ENCODE measurements at places on chromosomes 2 and 18. TPM values are rescaled to one million over a fixed set of nuclear protein-coding genes. Genes with fewer than 3 reads are reported as not detected.

Gene CIB4
- total RNA-seq, result not detected

Gene SCG2
- 0.29 TPM for total RNA-seq

Gene PLEKHH2
- total RNA-seq, result 5.7 TPM

Gene PSMD1
- total RNA-seq, result 104 TPM

Gene RTTN
- total RNA-seq, result 8.9 TPM
